Neural progenitor cell (in vitro differentiated cells): ENCODE measurements at places on chromosomes 4 and X.

DNA sequence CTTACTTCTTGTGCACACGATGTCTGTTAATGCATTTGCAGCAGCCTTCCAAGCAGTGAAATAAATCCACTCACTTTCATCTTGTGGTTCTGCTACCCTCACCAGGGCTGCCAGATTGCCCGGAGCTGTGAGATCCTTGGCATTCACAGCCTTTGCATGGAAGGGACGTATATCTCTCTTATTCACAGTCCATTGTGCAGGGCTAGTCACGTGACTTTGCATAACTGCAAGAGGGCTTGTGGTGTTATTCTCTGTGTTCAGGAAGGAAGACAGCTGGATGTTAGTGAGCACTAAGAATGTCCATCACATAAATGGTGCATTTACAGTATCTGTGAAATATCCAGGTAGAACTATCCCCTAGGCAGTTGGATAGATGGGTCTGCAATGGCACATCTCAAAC, 96.5 kb upstream of the BEND4 start:
- no peak for DNase-seq

DNA sequence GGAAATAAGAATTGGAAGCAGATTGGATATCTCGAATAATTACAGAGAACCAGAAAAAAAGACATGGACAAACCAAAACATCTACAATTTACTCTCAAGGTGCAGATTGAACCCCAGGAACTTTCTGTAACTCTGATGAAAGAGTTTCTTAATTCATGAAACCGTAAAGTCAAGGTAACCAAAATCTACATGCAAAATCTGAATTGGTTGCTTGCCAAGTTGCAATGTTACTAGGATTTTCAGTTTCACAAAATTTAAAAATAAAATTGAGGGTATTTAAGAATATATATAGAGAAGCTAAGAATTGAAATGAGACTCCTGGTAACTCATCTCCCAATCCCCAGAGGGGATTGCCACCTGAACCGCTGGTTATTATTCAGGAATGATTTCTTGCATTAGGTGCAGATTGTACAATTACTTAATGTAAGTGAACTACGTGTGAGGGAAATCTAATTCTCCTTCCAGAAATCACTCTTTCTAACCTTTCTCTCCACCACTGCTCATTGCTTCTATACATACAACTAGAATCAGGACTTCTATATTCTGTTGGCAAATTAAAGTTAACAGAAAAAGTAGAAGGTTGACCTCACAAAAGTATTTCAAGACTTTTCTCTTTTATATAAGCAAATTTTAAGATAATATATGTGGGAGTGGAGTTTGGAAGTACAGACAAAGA, 221.5 kb upstream of the NDST4 start:
- no peak for DNase-seq

- no peak for DNase-seq
Measured at GRCh38 chr4:179415037-179415846, 1973.0 kb upstream of the AGA start.

GRCh38 chrX:20591246-20591645, 324.5 kb upstream of the RPS6KA3 start:
- no peak for DNase-seq

DNA sequence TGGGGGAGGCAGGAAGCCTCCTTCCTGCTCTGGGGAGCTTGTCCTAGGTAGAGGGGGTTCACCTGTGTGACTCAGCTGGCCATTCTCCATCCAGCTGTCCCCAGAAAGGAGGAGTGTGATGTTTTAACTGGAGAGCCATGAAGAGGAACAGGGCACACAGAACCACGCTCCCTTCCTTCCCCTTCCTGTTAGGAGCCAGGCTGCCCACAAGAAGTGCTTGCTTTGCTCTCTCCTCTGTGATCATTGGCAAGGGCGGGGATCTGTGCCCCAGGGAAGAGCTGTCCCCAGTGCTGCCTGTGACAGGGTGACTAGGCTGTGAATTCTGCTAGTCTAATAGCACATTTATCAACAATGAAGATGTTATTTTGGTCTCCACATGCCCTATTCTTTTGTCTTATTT, 169.6 kb upstream of the GATB start:
- no peak for DNase-seq

- DNase-seq = no peak
Measured at GRCh38 chr4:151962138-151962823, 201.5 kb upstream of the GATB start.

DNA sequence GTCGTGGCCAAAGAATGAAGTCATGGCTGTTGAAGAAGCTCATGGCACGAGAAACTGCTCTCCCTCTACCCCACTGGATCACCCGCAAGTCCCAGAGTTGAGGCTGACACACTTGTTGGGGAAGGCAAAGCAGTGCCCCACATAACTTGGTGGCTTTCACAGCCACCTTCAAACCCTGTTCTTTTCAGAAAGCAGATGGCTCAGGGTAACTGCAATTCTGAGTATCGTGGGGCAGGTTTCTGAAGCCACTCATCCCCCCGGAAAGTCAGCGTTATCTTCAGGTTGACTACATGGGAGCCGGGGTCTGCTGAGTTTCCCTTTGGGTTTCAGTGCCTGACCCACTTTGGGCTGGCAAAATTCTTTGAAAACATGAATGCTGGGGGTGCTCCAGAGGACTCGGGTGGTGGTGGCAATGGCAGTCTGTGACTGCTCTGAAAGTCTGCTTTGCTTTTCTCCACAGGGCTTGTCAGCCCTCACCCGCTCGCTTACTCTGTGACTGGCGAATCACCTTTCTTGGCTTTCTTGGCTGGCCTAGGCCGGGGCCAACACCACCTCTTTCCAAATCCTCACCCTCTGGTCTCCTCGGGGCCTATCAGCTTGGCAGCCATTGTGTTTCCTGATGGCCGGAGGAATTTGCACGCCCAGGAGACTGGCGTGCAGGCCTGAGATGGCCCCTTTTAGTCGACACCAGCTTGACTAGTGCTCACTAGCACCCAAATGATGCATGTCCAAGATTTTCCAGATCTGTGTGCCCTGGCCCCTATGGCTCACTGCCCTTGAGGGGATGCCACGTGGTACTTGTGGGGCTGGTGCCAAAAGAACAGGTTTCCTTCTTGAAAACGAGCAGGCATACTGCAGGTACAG, 7.3 kb downstream of the PPP1R3F start:
- no peak for DNase-seq

GRCh38 chr4:75172551-75172950, 239.6 kb downstream of the PARM1 start:
- DNase-seq = no peak

DNA sequence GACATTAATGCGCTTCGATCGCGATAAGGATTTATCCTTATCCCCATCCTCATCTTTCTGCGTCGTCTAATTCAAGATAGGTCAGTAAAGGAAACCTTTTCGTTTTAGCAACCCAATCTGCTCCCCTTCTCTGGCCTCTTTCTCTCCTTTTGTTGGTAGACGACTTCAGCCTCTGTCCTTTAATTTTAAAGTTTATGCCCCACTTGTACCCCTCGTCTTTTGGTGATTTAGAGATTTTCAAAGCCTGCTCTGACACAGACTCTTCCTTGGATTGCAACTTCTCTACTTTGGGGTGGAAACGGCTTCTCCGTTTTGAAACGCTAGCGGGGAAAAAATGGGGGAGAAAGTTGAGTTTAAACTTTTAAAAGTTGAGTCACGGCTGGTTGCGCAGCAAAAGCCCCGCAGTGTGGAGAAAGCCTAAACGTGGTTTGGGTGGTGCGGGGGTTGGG, 528 bp upstream of the FGF2 start:
- peak; percentile 13 for DNase-seq

DNA sequence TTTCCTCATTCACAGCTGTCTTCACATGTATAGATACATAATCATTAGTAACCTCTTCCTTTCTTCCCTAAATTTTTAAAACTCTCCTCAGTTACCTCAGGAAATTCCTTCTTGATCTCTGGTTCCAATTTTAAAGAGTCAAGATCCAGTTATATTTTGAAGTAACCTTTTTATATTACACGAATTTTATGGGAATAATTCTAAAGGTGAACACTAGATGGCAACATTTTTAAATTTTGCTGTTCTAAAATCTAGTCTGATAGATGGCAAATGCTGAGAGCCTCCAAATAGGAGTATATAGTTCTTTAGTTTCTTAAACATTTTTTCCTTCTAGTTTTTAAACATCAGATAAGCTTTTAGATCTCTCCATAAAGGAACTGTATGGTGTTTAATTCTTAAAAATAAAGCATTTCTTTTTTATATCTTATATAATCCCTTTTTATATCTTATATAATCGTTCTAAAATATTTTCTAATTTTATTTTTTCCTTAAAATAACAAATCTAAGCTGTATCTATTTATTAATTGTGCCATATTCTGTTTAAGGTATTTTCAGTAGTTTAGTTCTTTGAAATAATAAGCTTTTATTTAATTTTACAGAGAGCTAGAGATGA, 37.9 kb upstream of the PAPSS1 start:
- peak; percentile 17 for DNase-seq
